Muscle of back (tissue), 13 donors: ENCODE measurements at places on chromosomes 5 and 9. TPM values are rescaled to one million over a fixed set of nuclear protein-coding genes. Genes with fewer than 3 reads are reported as not detected.

The FCHO2 gene
- polyA plus RNA-seq: 14.3 TPM

The ACER2 gene
- polyA plus RNA-seq: 1.6 TPM

The GGTA1 gene
- polyA plus RNA-seq: 12.8 TPM

The CCDC152 gene
- polyA plus RNA-seq: 6.4 TPM
